Globus pallidus (tissue), 1 donor: ENCODE measurements at places on chromosomes 16 and 17.

DNA sequence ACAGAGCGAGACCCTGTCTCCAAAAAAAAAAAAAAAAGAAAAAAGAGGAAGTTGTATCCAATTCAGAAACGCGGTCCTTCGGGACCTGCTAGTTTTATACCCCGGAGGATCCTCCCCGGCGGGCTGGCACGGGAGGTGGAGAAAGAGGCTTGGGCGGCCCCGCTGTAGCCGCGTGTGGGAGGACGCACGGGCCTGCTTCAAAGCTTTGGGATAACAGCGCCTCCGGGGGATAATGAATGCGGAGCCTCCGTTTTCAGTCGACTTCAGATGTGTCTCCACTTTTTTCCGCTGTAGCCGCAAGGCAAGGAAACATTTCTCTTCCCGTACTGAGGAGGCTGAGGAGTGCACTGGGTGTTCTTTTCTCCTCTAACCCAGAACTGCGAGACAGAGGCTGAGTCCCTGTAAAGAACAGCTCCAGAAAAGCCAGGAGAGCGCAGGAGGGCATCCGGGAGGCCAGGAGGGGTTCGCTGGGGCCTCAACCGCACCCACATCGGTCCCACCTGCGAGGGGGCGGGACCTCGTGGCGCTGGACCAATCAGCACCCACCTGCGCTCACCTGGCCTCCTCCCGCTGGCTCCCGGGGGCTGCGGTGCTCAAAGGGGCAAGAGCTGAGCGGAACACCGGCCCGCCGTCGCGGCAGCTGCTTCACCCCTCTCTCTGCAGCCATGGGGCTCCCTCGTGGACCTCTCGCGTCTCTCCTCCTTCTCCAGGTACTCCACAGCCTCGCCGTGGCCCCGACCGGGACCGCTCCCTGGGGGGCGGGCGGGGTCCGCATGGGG is at the start of gene CDH3:
CDH3 (plus strand) TSS at position 596 of the 779 bp plus-strand sequence; CDS start at position 666, 70 bp downstream.
- no peak for DNase-seq

- no peak for DNase-seq
Observed at GRCh38 chr17:40809721-40810421, 10.1 kb upstream of the KRT28 start.

DNA sequence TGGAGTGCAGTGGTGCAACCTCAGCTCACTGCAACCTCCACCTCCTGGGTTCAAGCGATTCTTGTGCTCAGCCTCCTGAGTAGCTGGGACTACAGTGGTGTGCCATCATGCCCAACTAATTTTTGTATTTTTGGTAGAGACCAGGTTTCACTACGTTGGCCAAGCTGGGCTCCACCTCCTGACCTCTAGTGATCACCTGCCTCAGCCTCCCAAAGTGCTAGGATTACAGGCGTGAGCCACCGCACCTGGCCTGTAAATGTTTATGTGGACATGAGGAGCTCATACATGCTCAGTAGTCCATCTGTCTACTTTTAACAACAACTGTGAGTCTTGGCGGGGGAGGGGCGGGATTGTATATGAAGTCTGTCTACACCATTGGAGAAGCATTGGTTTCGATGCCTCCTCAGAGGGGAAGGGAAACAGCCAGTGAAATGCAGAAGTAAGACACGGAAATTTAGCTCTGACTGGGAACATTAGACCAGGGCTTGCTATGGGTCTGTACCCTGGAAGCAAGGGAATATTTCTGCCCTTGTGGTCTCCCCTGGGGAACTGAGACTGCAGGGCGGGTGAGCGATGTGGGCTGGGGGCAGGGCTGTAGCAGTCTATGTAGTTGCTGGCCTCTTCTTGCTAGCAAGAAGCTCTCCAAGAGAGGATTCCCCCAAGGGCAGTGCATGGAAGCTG is 9.3 kb downstream of the NUBP1 start:
- DNase-seq: peak; percentile 73

- no peak for DNase-seq
Observed at GRCh38 chr17:8782176-8782575, 17.0 kb downstream of the MFSD6L start.

DNA sequence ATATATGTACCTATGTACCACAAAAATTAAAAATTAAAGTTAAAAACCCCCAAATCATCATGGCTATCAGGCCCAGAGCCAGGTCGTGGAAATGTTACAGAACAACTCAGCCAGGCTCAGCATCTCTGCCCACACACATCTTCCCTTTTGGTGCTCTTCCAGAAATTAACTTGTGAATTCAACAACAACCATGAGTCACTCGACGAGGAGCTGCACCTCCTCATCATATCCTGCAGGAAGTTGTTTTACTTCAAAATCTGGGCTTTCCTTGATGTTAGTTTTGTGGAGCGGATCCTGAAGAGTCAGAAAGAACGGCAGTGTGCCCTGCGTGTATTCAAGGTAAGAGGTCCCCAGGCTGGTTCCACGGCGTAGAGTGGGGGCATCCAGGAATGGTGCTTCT is 10.6 kb downstream of the FBXO39 start:
- DNase-seq: no peak

DNA sequence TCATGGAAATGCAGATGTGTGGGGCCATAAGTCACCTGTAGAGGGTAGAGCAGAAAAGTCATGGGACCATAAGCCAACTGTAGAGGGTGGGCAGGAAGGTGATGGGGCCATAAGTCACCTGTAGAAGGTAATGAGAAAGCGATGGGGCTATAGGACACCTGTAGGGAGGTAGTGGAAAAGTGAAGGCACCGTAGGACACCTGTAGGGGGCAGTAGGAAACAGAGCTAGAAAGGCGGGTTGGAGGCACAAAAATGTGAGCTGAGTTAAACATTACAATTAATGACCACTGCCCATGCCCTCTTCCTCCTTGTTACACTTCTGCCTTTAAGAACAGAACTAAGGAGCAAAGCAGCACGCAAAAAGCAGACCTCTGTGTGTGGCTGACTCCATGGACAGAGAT is 150.1 kb downstream of the SHISA6 start:
- DNase-seq: no peak

DNA sequence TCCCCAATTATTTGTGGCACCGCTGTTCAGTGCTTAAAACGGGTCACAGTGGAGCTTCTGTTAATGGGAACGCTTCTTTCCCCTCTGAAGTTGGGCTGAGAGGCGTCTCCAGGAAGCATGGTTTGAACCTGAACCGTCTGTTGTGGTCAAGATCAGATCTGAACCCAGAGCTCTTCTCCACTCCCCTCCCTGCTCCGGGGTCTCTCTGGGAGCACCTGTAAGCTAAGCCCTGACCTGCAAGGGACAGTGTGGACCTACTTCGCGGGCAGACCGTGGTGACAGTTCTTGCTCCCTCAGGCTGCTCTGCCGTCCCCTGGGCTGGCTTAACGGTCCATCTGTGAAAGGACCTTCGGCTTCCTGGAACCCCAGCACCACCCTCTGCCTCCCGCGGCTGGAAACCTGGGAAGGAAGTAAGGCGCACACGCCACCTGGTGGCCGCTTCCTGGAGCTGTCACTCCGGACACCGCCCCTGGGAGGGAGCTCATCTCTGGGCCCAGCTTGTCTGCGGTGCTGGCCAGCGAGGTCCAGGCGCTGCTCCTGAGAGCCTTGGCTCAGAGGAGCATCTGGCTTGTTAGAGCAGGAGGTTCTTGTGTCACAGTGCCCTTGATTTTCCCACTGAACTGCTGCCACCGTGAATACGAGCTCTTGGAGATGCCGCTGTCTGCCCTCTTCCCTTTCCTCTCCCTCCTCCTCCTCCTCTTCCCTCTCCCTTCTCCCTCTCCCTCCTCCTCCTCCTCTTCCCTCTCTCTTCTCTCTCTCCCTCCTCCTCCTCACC is 518.5 kb upstream of the EEF2KMT start:
- peak; percentile 41 for DNase-seq

GRCh38 chr16:55710466-55710865 is 54.7 kb downstream of the SLC6A2 start:
- DNase-seq: no peak
